ENCODE measurements at places on chromosomes 7 and 10.

GRCh38 chr10:60009710-60010383 is 103.5 kb upstream of the CCDC6 start:
- DNase-seq: no peak

DNA sequence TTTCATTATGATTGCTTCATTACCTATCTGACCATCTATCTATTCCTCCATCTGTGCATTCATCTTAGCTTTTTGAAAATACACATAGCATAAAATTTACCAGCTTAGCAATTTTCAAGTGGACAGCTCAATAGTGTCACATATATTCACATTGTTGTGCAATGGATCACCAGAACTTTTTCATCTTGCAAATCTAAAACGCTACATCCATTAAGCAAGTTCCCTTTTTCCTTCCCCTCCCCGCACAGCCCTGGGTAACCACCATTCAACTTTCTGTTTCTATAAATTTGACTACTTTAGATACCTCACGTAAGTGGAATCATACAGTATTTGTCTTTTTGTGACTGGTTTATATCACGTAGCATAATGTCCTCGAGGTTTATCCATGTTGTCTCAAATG is 78.0 kb upstream of the ADRB1 start:
- DNase-seq: no peak

DNA sequence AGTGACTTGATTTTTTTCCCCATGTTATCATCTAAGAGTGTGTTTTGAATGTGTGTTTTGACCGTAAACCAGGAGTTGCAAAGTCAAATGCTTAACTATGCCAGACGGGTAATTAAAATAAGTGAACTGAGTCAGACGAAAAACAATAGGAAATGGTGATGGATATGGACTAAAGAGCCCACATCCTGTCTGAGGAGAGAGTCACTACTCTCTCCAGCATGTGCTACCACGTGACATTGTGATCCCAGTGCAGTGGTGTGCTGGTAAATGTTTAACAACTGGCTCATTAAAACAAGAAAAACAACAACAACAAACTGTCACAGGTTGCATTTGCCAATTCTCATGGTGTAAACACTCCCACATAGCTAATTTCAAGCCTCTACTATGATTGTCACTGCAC is 164.3 kb downstream of the SUGCT start:
- DNase-seq: peak; percentile 54

- DNase-seq: no peak
These were observed 52.3 kb upstream of the STRIP2 start for GRCh38 chr7:129381710-129382484.

- no peak for DNase-seq
These were observed 99.8 kb downstream of the AKR1D1 start for GRCh38 chr7:138176060-138176459.

DNA sequence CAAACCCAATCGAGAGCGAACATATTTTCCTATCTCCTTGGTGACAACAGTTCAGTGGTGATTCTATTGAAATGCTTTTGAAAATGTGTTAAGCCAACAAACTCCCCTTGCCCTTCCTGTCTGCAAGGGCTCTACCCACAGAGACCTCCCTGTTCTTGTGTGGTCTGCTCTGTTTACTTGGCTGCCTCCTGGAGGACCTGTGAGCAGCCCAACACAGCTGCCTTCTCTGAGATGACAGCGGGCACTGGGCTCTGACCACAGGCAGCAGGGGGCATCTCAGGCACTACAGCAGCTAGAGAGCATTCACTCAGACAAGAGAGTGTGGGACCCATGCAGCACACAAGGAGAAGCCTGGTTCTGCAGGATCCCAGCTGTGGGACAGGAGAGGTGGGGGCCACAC is 416.4 kb downstream of the TCERG1L start:
- no peak for DNase-seq

GRCh38 chr10:5970527-5970926 is 6.8 kb downstream of the IL15RA start:
- no peak for DNase-seq

Measured in SK-MEL-5 (cell line).